ENCODE measurements at places on chromosomes 7 and 10. TPM values are rescaled to one million over a fixed set of nuclear protein-coding genes. Genes with fewer than 3 reads are reported as not detected.

- DNase-seq: no peak
These were observed 120.6 kb upstream of the FOXP2 start for GRCh38 chr7:114294036-114294435.

GRCh38 chr7:159020987-159021386 lies 123.7 kb downstream of the VIPR2 start:
- no peak for DNase-seq

DNA sequence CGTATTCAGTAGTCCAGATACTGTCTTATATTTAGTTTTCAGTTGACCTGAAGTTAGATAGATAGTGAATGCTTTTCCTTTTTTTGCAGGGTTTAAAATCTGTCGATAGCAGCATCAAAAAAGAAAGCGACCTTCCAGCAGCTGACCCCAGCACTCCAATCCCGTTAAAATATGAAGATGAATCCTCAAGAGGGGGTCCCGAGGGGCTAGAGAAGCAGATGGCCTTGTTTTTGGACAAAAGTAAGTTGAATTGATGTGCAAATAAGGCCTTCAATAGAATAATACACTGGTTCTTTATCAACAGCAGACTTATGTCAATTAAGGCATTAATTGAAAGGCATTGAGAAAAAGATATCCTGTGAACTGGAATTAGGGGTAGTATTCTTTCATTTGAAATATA lies 18.7 kb downstream of the EDRF1 start:
- no peak for DNase-seq

DNA sequence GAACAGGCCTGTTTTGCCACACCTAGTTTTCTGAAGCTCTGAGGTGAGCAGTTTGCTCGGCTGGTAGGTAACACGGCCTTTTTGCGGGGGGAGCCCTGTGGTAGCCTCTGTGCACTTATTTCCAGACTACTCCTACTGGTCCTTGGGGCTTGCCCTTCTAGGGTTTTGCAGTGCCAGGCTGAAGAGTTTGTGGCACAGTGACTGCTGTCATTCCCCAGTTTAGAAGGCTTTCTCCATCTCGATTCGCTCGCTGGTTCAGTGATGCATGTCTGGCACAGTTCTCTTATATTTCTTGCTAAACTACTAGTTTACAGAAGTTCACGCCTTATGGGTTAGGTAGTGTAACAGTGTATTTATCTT lies 711 bp downstream of the KIF20B start:
- no peak for DNase-seq

DNA sequence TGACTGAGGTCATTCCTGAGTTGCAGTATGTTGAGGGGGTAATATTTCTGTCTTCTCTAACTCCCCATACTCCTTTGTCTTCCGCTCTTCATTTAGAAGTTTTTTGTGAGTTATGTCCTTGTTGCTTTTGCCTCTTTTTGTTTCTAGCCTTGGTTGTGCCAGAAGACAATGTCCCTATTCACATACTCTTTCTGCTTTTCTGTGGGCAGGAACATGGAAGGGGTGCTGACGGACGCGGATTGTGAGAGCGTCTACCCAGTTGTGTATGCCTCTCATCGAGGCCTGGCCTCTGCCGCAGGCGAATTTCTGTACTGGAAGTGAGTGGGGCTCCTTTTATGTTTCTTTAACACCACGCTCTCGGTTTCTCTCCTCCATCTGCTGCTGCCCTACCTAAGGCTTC lies 20.5 kb downstream of the STAG3 start:
- no peak for DNase-seq

DNA sequence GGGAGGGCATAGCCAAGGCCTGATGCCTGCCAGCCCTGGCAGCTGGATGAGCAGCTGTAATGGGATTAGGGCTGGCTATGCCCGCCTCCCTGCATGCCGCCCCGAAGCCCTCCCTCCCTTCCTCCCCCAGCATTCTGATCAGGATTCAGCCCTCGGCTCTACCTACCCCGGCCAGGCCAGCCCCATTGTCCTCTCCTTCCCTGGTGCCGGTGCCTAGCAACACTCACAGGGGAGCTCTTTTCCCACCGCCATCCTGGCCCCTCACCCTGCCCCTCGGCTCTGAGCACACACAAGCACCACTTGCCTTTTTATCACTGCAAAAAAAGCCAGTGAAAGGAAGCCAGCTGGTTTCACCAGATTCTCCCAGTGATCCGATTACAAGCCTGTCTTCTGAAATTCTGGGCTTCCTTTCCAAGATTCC lies 9.0 kb upstream of the ADCYAP1R1 start:
- no peak for DNase-seq

GRCh38 chr10:116815641-116816415 lies 33.5 kb upstream of the ENO4 start:
- no peak for DNase-seq

GRCh38 chr10:68095153-68095552 lies 14.1 kb upstream of the MYPN start:
- no peak for DNase-seq

DNA sequence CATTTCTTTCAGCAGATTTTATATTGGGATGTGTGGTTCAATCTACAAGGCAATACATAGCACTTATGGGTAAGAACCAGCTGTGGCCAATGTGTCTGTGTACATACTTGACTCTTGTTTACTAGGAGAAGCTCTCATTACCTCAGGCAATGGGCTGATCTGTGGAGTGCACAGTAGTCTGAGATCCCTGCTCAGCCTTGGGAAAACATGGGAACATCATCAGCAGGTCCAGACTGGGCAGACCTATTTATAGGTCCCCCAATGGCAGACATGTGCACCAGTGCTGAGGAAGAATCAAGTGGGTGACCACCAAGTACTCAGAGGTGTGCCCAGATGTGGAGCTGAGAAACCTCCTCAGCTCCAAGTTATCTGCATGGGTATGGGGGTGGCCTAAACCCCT lies 349.7 kb downstream of the KIF20B start:
- DNase-seq: no peak

DNA sequence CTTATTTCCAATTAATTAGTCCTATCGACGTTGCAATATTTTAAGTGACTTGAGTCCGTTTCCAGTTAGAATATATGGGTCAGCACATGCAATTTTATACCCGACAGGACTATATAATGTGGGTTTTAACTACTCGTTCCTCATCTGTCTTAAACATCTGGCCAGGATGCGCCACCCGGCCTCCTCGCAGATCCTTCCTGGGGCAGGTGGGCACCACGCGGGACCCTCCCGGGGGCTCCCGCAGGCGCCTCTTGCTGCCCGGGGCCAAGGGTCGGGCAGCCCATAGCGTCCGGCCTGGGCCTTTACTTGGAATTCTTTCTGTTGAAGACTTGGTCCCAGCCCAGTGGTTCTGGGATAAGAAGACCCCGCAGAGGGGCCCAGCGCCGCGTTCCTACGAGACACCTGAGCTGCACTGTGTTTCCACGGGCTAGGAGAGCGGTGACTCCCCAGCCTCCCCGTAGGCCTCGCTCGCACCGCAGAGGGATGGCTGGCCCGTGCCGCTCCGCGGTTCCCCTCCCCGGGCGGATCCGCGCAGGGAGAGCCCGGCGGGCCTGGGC lies 10.1 kb upstream of the MNX1 start:
- DNase-seq: peak; percentile 64

- DNase-seq: no peak
These were observed 260.3 kb downstream of the AHR start for GRCh38 chr7:17558558-17559332.

GRCh38 chr10:19775296-19775695 lies 40.9 kb upstream of the PLXDC2 start:
- DNase-seq: no peak

DNA sequence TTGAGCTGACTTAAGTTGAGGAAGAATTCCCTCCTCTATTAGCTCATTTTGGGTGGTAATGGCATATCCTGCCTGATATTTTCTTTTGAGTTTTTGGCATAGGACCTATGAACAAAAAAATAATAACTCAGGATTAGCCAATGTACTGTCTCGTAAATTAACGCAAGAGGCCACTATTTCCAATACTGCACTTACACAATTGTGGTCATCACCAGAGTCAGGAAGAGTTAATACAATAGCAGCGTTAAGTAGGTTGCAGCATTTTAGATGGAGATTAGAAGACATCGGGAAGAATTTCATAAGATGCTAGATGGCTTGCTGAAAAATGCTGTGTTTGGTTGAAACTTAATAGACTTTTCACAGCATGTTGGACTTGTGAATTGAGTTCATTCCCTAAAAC lies 36.4 kb downstream of the ANTXRL start:
- DNase-seq: no peak

DNA sequence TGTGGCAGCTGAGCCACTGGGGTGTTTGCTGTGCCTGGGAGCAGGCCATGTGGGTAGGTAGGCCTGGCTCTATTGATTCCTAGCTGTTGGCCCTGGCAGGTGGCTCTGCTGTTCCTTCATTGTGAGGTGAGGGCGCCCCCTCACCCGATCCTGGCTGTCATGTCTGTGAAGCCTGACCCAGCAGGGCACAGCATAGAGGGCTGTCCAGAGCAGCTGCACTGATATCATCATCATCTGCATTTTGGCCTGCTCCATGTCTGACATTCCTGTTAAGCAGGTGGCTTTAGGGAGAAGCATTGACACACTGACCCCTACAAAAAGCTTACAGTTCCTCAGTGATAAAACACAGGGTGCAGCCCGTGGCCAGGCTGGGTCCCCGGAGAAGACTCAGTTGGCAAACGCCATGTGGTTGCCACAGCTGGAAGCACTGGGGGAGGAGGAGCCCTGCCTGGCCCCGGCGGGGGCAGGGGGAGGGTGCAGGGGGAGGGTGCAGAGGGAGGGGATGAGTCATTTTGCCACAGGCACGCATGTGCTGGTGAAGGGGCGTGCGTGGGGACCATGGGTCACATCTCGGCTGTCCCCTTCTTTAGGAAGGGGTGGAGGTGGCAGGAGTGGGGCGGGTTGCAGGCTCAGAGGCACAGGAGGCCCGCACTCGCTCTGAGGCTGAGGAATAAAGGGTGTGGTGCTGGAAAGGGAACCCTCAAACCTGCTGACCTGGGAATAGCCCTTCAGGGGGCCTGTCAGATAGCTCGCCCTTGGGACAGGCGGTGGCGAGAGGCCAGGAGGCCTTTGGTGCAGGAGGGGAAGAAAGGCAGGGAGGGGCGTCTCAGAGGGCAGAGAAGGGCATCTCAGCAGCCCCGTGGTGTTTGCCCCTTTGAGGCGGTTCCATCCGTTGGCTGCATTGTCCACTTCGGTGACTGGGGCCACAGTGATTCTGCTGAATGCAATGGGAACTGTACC lies 31.6 kb downstream of the IKZF1 start:
- no peak for DNase-seq

GRCh38 chr7:129670656-129671055 lies 59.1 kb downstream of the NRF1 start:
- DNase-seq: no peak

- no peak for DNase-seq
These were observed 102.6 kb upstream of the LYZL1 start for GRCh38 chr10:29186221-29186620.

GRCh38 chr7:25260862-25261494 lies 32.7 kb upstream of the NPVF start:
- DNase-seq: no peak

DNA sequence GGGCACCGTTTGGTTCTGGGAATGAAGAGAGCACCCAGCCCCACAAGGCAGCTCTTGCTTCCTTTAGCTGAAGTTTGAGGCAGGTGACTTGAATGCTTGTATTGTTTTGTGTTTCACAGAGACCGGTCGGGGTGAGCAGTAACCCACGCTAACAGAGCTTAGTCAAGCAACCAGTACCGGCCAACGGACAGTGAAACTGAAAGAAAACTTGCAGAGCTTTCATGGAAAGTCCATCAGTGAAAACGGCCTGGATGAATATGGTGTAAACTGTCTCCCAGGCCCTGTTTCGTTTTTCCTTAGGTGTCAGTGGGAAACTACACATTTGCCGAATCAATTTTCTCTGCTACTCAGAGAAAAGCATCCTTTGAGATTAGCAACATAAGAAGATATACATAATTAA lies 101.1 kb downstream of the LYZL1 start:
- DNase-seq: no peak

GRCh38 chr10:109037978-109038377 lies 885.3 kb downstream of the XPNPEP1 start:
- no peak for DNase-seq

DNA sequence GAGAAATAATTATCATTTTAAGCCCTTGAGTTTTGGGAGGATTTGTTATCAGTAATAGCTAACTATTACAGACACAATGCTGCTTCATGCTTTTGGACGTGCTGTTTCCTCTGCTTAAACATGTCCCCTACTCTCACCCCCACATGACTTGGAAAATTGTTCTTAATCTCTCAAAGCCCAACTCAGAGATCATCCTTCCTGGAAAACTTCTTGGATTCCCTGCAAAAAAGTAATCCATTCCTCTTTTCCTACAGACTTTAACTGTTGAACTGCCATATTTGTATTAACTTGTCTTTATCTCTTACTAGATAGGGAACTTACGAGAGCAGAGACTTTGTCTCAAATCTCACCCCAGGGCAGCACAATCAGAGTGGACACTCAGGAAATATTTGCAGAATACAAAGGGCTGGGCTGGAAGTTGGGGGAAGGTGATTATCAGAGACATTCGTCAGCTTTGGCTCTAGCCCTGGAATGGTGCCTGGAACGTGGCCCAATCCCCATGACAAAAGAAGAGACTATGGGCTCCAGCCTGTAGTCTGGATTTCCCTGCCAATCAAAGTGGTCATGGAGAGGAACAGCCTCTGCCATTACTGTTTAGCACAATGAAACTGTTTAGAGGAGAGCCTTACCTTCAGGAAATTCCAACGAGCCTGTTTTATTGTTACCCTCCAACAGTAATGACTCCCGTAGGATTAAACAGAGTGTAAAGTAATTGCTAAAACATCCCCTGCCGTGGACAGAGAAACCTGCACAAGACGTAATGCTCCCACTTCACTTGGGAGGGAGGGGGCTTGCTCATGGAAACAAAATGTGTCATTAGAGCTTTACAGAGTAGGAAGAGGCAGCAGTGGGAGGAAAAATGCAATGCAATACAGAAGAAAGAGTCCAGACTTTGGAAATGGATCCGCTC lies 140.4 kb upstream of the AUTS2 start:
- DNase-seq: no peak

GRCh38 chr7:1065585-1066241 lies 21.4 kb downstream of the GPR146 start:
- no peak for DNase-seq

GRCh38 chr7:158975526-158976467 lies 119.4 kb downstream of the DYNC2I1 start:
- DNase-seq: no peak

DNA sequence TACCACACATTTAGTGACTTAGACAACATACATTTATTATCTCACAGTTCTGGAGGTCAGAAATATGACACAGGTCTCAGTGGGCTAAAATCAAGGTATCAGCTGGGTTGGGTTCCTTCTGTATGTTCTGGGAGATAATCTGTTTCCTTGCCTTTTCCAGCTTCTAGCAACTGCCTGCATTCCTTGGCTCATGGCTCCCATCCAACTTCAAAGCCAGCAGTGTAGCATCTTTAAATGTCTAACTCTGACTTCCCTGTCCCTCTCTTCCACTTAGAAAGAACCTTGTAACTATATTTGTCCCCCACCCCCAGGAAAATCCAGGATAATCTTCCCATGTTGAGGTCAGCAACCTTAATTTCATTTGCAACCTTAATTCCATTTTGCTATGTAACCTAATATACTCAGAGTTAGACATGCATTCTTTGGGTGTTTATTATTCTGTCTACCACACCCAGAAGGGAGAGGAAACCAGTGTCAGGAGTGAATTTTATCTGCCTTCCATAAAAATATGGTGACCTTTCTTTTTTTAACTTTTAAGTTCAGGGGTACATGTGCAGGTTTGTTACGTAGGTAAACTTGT lies 57.3 kb upstream of the SMIM30 start:
- DNase-seq: no peak

Gene BTRC
- 19.0 TPM for total RNA-seq

Gene CALN1
- total RNA-seq: not detected

Gene ACTL6B
- total RNA-seq: not detected

Gene RHOBTB1
- total RNA-seq: 13.1 TPM

Gene ZP3
- 2.9 TPM for total RNA-seq

Gene LIPJ
- not detected for total RNA-seq

Gene FAM24B
- total RNA-seq: 3.0 TPM

Gene WBP1L
- total RNA-seq: 49.8 TPM
